Activated CD8-positive, alpha-beta memory T cell treated with anti-CD3 and anti-CD28 coated beads for 4 hours (primary cell): ENCODE measurements at places on chromosomes 2 and 18.
A peak's percentile ranks its signal among the peaks of the same experiment; 100 is the strongest.

- DNase-seq = no peak
These were observed 269.6 kb downstream of the ARHGAP15 start for GRCh38 chr2:143398781-143399180.

GRCh38 chr18:6069539-6069938, 174.2 kb upstream of the TMEM200C start:
- DNase-seq = no peak

DNA sequence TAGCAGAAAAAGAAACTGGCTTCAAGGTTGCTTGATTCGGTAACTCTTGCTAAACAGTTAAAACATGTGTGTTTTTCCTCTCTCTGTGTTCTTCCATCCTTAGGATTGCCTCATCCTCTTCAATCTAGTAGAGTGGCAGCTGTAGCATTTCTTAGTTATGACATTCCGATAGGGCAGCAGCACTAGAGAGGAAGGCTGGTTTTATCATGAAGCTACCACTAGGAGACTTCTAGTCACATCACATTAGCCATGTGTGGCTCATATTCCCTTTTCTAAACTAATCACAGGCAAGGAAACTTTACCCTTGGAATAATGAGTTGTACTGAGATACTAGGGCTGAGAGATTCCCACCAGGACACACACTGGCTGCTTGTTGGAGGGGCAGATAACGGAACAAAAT, 187.6 kb downstream of the DOK6 start:
- DNase-seq = no peak

- no peak for DNase-seq
These were observed 220.9 kb downstream of the ATAD2B start for GRCh38 chr2:23705771-23706612.

GRCh38 chr2:162382278-162382677, 38.3 kb downstream of the GCA start:
- DNase-seq = no peak

GRCh38 chr2:216485745-216486144, 12.9 kb upstream of the RPL37A start:
- DNase-seq = no peak

DNA sequence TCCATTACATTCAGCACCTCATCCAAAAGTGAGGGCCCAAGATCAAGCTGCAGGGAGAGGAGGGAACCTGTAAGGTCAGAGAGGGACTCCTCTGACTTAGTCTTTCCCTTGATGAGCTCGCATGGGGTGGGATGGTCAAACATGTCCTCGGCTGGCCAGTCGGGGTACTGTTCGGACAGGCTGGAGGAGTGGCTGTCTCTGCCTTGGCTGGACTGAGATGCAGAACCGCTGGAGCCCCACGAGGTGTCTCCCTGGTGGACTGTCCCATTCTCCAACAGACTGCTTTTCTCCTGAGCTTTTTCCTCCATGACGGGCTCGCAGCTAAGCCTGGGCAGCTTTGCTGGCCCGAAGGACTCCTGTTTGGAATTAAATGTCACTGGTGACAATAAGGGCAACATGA, 25.6 kb downstream of the CDC42EP3 start:
- no peak for DNase-seq

DNA sequence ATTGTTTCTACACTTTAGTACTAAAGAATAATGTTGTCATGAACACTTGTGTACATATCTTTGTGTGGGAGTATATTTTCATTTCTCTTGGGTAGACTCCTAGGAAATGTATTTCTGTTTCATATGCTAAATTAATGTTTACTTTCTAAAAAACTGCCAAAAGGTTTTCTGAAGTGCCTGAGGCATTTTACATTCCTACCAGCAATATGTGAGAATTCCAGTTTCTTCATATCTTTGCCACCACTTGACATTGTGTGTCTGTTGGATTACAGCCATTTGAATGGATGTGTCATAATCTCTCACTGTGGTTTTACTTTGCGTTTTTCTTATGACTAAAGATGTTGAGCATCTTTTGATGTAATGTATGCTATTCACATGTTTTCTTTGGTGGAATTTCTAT, 428.2 kb upstream of the KCNH7 start:
- no peak for DNase-seq

DNA sequence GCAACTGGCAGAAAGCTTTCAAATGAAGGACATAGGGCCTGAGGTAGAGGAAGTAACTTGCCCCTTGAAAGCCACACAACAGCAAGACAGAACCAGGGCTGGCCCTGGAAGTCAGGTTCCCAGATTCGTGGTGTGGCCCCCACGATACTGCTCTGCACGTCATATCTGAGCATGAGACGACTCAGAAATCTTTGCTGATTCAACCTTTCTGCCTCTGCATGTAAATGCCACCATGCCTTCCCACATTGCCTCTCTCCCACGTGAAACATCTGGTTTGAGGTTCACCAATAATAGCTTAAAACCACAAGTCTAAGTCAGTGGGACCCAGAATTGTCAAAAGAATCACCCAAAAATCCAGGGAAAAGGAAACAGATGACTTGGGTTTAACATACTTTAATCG, 214.0 kb upstream of the TRIB2 start:
- peak; percentile 49 for DNase-seq

DNA sequence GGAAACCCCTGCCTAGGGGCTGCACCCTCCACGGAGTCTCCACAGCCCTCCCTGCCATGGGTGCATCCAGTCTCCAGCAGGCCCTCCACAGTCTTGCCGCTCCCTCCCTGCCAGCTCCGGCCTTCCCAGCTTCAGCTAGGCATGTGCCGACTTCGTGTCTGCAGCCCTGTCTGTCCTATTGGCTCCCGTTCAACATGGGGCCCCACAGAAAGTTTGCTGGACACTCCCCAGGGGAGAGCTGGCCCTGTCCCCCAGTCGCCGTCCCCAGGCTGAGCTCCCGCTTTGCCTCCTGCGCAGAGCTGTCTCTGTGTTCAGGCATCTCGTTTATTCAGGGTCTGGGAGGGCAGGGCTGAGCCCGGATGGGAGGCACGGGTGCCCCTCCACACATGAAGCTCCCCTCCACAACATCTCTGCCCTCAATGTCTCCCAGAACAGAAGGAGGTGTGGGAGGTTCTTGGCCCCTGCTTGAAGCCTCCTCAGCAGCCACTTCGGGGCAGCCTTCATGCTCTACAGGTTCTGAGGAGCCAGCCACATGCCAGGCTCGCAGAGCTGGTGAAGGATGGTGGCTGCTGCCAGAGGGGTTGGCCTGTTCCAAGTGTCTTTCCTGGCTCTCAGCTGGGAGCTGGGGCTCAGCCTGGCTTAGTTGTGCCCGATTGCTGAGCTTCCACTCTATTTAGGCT, 120.1 kb upstream of the PXDN start:
- no peak for DNase-seq

- no peak for DNase-seq
These were observed 16.4 kb downstream of the KCNIP3 start for GRCh38 chr2:95313296-95314131.

DNA sequence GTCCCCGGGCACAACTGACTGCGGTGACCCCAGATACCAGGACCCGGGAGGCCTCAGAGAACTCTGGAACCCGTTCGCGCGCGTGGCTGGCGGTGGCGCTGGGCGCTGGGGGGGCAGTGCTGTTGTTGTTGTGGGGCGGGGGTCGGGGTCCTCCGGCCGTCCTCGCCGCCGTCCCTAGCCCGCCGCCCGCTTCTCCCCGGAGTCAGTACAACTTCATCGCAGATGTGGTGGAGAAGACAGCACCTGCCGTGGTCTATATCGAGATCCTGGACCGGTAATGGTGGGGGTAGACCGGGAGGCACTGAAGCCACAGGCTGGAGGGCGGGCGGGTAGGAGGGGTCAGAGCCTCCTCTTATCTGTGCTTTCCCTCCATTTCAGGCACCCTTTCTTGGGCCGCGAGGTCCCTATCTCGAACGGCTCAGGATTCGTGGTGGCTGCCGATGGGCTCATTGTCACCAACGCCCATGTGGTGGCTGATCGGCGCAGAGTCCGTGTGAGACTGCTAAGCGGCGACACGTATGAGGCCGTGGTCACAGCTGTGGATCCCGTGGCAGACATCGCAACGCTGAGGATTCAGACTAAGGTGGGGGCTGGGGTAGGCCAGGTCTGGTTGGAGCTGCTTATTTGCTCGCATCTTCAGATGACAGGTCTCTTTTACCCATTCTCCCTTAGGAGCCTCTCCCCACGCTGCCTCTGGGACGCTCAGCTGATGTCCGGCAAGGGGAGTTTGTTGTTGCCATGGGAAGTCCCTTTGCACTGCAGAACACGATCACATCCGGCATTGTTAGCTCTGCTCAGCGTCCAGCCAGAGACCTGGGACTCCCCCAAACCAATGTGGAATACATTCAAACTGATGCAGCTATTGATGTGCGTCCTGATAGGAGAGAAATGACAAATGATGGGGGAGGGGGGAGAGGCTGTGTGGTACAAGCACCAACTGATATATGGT, 780 bp downstream of the HTRA2 start:
- DNase-seq = no peak
